ENCODE measurements at places on chromosomes 2 and 18. TPM values are rescaled to one million over a fixed set of nuclear protein-coding genes. Genes with fewer than 3 reads are reported as not detected.

GRCh38 chr18:49321271-49321670 is 139.2 kb downstream of the DYM start:
- no peaks in the 10 kb centered on the region for H3K27me3 ChIP-seq
- DNase-seq: no peak
- no peak overlapping the region for H3K4me3 ChIP-seq
- peaks cover 19% of the 10 kb centered on the region for H3K4me1 ChIP-seq
- H3K27ac ChIP-seq: peak overlapping the region; percentile 62

DNA sequence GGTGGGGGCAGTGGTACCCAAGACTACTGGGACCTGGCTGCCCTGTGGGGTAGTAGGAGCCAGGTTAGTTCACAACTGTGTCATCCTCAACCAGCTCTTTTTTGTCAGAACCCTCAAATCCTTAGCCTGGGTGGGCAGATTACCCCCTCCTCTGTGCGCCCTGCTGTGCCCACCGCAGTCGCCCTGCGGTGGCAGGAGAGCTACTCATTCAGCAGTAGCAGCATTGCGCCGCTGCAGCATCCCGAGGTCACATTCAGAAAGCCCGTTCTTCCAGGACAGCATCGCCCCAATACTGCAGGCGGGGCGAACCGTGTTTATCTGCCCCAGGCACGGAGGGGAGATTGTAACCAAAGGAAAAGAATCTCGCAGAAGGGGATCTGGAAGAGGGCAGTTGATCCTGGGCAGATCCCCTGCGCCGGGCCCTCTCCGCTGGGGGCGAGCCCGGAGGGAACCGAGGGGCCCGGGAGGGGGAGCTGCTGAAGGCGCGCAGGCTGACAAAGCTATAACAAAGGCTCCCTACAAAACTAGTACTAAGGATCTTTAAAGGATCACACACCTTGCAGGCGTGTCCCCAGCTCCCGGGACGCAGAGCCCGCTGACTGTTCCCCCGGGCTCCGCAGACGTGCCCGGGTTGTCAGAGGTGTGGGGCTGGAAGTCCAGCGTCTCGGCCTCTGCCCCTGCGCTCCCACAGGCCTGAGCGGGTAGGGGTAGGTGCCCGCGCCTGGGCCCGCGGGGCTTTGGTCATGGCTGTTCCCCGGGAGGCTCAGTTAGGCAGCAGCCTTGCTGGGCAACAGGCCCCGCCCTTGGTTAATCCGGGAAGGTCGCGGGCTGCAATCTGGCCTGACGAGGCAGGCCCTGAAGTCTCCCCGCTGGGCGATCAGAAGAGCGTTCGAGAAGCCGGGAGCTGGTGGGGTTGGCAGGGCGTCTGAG is 13.2 kb downstream of the POU3F3 start:
- H3K27ac ChIP-seq: no peak overlapping the region
- no peaks in the 10 kb centered on the region for H3K4me1 ChIP-seq
- peaks cover 26% of the 10 kb centered on the region for H3K27me3 ChIP-seq
- no peaks in the 10 kb centered on the region for H3K36me3 ChIP-seq

ALPP gene
- 0.45 TPM for total RNA-seq

GRCh38 chr2:10913501-10914271 is 2.0 kb downstream of the KCNF1 start:
- peaks cover 28% of the 10 kb centered on the region for H3K27me3 ChIP-seq
- no peak for DNase-seq
- no peaks in the 10 kb centered on the region for H3K36me3 ChIP-seq
- peaks cover 13% of the 10 kb centered on the region for H3K4me1 ChIP-seq
- no peak overlapping the region for H3K27ac ChIP-seq

DNA sequence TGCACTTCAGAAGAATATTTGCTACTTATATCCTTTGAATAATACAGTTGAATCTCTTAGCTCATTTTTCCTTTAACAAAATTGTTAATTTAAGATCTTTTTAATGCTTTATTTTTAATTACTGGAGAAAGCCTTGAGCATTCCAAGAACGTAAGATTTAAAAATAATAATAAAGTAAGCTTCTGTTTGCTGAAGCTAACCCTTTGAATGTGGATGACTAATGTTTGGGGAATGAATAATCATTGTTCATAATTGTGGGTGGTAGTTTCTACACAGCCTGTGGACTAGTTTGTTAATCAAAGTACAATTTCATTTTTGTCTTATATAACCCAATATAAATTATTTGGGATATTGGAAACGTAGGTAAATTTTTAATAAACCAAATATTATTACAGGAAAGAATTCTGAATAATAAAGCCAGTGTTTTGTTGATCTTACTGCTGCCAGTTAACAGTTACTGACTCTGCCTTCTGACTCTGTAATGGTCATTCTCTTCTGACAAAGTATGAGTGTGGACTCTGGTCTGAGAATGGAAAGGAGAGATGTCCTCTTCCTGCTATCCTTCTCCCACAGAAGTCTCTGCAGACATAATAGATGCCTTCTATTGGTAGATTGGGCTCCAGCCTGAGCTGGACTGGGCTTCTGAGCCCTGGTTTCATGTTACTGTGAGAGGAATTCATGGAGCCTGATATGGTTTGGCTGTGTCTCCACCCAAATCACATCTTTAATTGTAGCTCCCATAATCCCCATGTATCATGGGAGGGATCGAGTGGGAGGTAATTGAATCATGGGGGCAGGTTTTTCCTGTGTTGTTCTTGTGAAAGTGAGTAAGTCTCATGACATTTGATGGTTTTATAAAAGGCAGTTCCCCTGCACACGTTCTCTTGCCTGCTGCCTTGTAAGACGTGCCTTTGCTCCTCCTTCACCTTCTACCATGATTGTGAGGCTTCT is 292.7 kb upstream of the SLC39A10 start:
- peak overlapping the region; percentile 90 for H3K27ac ChIP-seq
- peak; percentile 81 for DNase-seq
- no peak overlapping the region for H3K4me3 ChIP-seq
- peaks cover 23% of the 10 kb centered on the region for H3K4me1 ChIP-seq
- no peaks in the 10 kb centered on the region for H3K36me3 ChIP-seq

DNA sequence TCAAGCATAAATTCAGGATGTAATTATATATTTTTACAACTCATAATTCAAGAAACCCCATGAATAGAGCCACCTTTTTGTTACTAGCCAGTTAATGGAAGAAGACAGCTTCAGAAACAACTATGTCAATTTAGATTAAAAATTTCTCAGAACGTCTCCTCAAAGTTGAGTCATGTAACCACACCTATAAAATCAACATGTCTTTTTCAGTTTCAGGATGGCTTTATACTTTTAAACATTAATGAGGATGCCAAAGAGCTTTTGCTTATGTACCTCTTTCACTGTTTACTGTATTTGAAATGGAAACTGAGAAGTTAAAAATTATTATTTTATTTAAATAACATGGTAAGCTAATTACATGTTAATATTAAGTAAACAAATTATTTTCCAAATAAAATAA is 280.1 kb downstream of the PTH2R start:
- DNase-seq: no peak
- H3K4me3 ChIP-seq: no peak overlapping the region
- H3K27me3 ChIP-seq: no peaks in the 10 kb centered on the region
- no peaks in the 10 kb centered on the region for H3K36me3 ChIP-seq
- H3K27ac ChIP-seq: no peak overlapping the region
- H3K4me1 ChIP-seq: no peaks in the 10 kb centered on the region

DNA sequence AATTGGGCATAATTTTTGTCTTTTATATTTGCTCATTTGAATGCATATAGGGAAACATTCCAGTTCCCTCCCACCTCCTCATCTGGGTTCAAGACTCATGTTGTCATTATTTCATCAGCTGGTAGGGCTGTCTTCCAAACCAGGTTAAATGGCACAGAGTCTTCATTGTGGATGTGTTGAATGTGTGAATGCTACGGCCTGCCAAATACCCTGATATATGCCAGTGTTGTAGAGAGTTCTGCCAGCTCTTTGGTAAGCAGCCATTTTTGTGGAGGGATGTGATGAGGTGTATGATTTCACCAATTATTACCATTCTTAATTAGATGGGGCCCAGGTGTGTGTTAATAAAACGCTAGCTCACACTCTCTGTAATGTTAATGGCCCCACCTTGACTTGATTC is 121.7 kb downstream of the LYPD6B start:
- H3K4me3 ChIP-seq: no peak overlapping the region
- no peak overlapping the region for H3K27ac ChIP-seq
- DNase-seq: no peak
- no peaks in the 10 kb centered on the region for H3K36me3 ChIP-seq

GRCh38 chr2:201882353-201883090 is 76.2 kb downstream of the CDK15 start:
- DNase-seq: peak; percentile 60
- H3K4me3 ChIP-seq: no peak overlapping the region
- no peaks in the 10 kb centered on the region for H3K36me3 ChIP-seq
- H3K27ac ChIP-seq: no peak overlapping the region
- H3K27me3 ChIP-seq: no peaks in the 10 kb centered on the region
- H3K4me1 ChIP-seq: peaks cover 30% of the 10 kb centered on the region

Measured in SJSA1 (cell line).